A549 treated with AZD2906 at 1 μM for 4 hours (cell line): ENCODE measurements at places on chromosomes 16 and 17. TPM values are rescaled to one million over a fixed set of nuclear protein-coding genes. Genes with fewer than 3 reads are reported as not detected.

Gene IL34
- total RNA-seq, result 0.26 to 0.63 TPM (median 0.52 TPM) in 5 replicates

Gene SARM1
- 4.4 to 6.2 TPM (median 5.6 TPM) in 5 replicates for total RNA-seq

Gene ADAM11
- 1.8 to 2.6 TPM (median 1.9 TPM) in 5 replicates for total RNA-seq

Gene ATP1B2
- 0.15 to 0.33 TPM (median 0.22 TPM) in 5 replicates for total RNA-seq

Gene MPP2
- total RNA-seq, result 1.1 to 1.8 TPM (median 1.4 TPM) in 5 replicates

Gene IQCK
- total RNA-seq, result 8.0 to 10.6 TPM (median 9.1 TPM) in 5 replicates

Gene EVI2A
- total RNA-seq, result not detected in 5 replicates

Gene SEZ6L2
- 16.9 to 23.4 TPM (median 21.0 TPM) in 5 replicates for total RNA-seq

Gene ALOX12B
- total RNA-seq, result 1.1 to 1.5 TPM (median 1.4 TPM) in 5 replicates

Gene SOX8
- 1.9 to 3.6 TPM (median 3.0 TPM) in 5 replicates for total RNA-seq

Gene SRCIN1
- 1.3 to 3.5 TPM (median 2.6 TPM) in 5 replicates for total RNA-seq

Gene KRTAP4-1
- 0.08 to 0.13 TPM in 2 of 5 replicates, not detected in the others for total RNA-seq

Gene GNG13
- not detected in 5 replicates for total RNA-seq

Gene HP
- 0.15 to 0.30 TPM in 2 of 5 replicates, not detected in the others for total RNA-seq

Gene IGF2BP1
- 52.8 to 81.7 TPM (median 76.0 TPM) in 5 replicates for total RNA-seq

Gene CA7
- total RNA-seq, result 0.05 to 0.06 TPM (median 0.06 TPM) in 3 of 5 replicates, not detected in the others

Gene FBXW10B
- total RNA-seq, result 2.0 to 3.3 TPM (median 2.4 TPM) in 5 replicates

Gene CIBAR2
- total RNA-seq, result not detected in 5 replicates

Gene OR4D1
- total RNA-seq, result 0.02 to 0.03 TPM in 2 of 5 replicates, not detected in the others

Gene CD79B
- 0.07 to 0.08 TPM in 2 of 5 replicates, not detected in the others for total RNA-seq

Gene SCN4A
- 0.02 to 0.13 TPM (median 0.03 TPM) in 5 replicates for total RNA-seq

Gene SBK1
- 0.26 to 0.34 TPM (median 0.29 TPM) in 5 replicates for total RNA-seq

Gene WSCD1
- 1.5 to 3.6 TPM (median 3.3 TPM) in 5 replicates for total RNA-seq

Gene CD7
- total RNA-seq, result 0.16 to 0.24 TPM (median 0.19 TPM) in 4 of 5 replicates, not detected in the other

Gene OR1A1
- not detected in 5 replicates for total RNA-seq

Gene C17orf100
- total RNA-seq, result 1.8 to 3.2 TPM (median 2.7 TPM) in 5 replicates

Gene GPR179
- 0.02 to 0.06 TPM (median 0.03 TPM) in 5 replicates for total RNA-seq

Gene SLC52A1
- 0.38 to 0.99 TPM (median 0.79 TPM) in 5 replicates for total RNA-seq

Gene CCL2
- total RNA-seq, result 5.7 to 7.7 TPM (median 5.8 TPM) in 5 replicates

Gene HS3ST3B1
- total RNA-seq, result 0.81 to 1.1 TPM (median 1.0 TPM) in 5 replicates

Gene KRT28
- total RNA-seq, result not detected in 5 replicates

Gene SYCE1L
- 3.5 to 8.3 TPM (median 8.0 TPM) in 5 replicates for total RNA-seq

Gene NAGS
- 1.1 to 1.4 TPM (median 1.2 TPM) in 5 replicates for total RNA-seq

Gene GSE1
- 21.9 to 24.0 TPM (median 22.7 TPM) in 5 replicates for total RNA-seq

Gene HBQ1
- 4.5 to 8.0 TPM (median 7.3 TPM) in 5 replicates for total RNA-seq

Gene SEPTIN12
- 0.24 TPM in 1 of 5 replicates, not detected in the others for total RNA-seq

Gene TNFRSF12A
- 400 to 615 TPM (median 501 TPM) in 5 replicates for total RNA-seq

Gene AOC3
- 1.0 to 1.6 TPM (median 1.3 TPM) in 5 replicates for total RNA-seq

Gene MT1M
- 0.09 to 0.17 TPM in 2 of 5 replicates, not detected in the others for total RNA-seq

Gene KRTAP4-2
- not detected in 5 replicates for total RNA-seq

Gene UMOD
- not detected in 5 replicates for total RNA-seq

Gene ZNF624
- 0.85 to 1.9 TPM (median 1.3 TPM) in 5 replicates for total RNA-seq

Gene TIGD7
- total RNA-seq, result 0.72 to 1.4 TPM (median 1.2 TPM) in 5 replicates

Gene ENPP7
- not detected in 5 replicates for total RNA-seq
